ENCODE measurements at places on chromosomes 1 and 21.

- no peak for DNase-seq
These were observed 5.0 kb downstream of the NDUFS2 start for GRCh38 chr1:161207173-161207572.

- DNase-seq = no peak
These were observed 39.7 kb downstream of the CD34 start for GRCh38 chr1:207871117-207871649.

DNA sequence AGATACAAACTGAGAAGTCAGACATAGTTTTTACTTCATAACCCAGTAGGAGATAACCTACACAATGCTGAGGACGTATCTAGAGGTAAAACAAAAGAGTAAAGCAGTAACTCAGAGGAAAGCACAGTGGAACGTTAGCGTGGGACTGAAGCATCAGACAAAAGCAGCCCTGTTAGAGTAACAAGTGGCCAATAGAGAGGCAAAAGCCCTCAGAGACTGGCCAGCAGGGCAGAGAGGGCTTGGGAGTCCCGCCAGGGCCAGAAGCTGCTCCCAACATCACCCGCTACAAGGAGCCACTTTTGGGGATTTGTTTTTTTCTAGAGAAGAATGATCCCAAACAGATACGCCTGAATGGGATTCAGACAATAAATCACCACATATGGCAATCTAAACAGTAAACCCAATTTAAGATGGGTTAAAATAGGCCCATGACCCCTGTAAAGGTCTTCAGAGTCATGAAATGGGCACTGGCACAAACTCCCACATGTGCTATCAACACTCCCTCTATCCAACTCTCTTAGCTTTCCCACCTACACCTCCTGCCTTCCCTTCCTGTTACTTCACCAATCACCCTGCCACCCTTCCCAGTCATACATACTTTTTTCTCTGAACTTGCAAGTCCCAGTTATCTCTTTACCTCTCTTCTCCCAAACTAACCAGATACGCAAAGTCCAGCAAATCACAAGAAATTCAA, 17.2 kb downstream of the TADA1 start:
- DNase-seq = no peak

DNA sequence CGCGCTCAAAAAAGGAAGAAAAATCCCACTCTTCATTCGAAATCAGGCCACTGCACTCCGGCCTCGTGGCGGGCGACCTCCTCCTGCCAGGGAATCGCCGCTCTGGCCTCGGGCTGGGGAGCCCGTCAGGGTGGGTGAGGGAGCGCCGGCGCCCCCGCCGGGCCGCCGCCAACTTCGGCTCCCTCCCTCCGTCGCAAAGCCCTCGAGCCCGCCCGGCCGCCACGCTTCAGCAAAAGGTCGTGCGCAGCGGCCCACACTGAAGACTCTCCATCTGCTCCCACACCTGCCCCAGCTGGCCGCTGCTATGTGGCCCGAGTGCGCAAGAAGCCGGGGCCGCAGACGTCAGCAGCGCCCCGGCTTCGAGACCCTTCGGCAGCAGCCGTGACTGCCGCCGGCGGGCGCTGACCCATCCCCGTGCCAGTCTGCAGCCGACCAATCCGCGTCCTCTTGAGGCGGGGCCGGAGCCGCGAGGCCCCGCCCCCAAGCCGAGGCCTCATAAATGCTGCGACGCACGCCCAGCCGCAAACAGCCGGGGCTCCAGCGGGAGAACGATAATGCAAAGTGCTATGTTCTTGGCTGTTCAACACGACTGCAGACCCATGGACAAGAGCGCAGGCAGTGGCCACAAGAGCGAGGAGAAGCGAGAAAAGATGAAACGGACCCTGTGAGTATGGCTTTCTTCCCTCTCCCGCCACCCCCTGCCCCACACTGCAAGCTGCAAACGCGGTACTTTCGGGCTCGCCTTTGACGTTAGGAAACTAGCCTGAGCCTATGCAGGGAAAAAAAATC, at the start of gene RGS2:
Gene RGS2, plus strand, starts transcription at position 522 of the 789 bp plus-strand sequence. Its CDS starts 33 bp downstream, at position 555.
- no peak for DNase-seq

DNA sequence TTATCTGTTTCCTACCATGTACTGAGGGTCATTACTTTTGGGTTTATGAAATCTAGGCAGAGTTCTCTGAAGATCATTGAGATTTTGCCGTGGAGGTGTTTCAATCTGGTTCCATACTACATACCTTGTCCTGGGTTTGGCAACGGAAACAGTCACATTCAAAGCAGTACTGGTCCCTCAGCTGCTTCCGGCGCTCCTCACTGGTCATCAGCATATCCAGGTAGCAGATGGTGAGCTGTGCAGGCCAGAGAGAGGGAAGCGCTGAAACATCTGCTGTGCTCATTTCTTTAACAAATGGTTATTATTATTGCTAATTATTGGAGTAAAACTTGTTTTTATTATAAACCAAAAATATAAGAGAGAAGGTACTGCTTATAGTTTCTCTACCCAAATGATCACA, 591.7 kb downstream of the SMYD3 start:
- no peak for DNase-seq

DNA sequence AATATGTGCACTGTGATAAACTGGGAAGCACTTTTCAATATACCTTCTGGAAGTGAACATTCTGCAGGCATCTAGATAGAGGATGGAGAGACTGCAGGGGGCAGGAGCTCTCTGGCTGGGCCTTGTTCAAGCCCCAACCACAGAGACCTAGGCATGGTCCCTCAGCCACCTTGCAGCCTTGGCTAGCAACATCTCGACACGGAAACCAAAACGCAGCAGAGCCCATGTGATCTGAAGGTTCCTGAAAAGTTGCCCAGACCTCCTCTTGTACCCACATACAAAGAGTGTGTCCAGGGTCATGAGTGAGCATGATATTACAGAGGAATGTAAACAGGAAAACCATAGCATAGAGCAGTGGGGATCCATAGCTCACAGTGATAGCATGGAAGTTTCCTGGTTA, 33.1 kb upstream of the SAMD11 start:
- no peak for DNase-seq

DNA sequence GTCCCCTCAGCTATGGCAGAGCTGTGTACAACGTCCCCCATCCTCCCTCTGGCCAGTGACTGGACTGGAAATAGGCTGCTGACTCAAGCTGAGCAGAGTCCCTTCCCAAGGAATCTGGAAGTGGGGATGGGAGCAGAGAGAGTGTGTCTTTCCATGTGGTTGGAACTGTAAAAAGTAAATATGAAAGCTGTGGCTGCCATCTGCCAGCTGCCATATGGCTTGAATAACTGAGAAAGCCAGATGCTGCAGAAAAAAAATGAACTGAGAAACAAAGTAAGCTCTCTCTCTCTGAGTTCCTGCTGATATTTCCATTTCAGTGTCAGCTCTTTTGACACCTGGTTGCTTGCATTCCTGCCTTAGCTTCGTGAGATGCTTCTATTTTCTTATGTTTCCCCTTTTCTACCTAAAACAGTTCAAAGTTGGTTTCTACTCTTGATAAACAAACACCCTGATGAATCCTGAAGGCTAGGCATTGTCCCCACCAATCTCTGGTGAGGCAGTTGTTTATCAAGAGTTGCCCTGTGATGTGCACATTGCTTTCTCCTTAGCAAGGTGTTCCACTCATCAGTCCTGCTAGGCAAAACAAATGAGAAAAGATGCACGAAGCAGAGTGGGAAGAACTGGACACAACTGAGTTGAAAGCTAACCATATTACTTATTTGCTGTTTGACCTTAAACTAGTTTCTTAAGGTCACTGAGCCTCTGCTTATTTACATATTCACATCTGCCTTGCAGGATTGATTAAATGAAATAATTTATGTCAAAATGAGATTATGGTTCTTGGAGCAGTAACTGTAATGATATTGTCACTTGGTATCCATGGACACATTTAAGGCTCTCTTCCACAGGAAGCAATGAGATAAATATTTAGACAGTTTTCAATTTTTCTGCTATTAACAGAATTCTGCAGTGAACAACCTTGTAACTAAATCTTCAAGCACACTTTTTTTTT, 16.6 kb upstream of the DR1 start:
- DNase-seq = no peak

DNA sequence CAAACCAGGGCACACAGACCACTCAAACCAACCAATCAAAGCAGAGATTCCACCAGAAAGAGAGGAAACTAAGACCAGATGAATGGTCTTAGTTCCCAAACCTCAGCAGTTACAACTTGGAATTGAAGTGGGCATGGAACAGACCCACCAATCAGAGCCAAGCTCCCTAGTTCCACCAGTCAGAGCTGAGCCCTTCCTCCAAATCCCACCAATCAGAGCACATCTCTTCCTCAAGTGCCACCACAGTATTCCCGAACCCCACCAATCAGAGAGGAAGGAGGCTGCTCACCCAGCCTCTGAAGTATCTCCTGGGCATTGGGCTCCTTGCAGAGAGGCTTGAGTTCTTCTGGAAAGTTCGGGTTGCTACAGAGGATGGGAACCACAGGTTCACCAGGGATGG, 1.4 kb downstream of the GUCA2A start:
- DNase-seq = no peak

GRCh38 chr1:160666079-160666442, 19.2 kb upstream of the SLAMF1 start:
- no peak for DNase-seq

GRCh38 chr21:37319551-37319950, 47.0 kb upstream of the DYRK1A start:
- no peak for DNase-seq

DNA sequence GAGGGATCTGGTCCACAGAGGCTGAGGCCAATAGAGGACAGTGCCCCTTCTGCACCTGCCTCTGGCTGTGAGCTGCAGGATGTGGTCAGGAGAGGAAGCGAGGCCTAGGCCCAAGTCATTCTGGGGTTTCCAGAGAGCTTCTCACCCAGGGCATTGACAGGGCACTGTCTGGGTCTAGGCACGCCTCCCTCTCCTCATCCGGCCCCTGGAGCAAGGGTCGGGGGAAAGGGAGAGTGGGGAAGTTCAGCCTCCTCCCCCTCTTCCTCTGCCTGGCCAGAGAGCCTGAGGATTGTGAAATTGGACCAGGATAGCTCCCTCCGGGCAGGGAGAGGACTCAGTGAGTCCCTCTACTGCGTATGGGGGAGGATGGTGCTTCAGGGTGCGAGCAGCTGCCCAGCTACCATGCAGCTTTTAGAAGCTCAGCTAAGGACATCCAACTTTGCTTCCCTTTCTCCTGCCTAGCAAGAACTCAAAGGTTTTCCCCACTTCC, 6.3 kb upstream of the INAVA start:
- DNase-seq = no peak

GRCh38 chr1:17744666-17745478, 10.3 kb upstream of the ACTL8 start:
- no peak for DNase-seq

DNA sequence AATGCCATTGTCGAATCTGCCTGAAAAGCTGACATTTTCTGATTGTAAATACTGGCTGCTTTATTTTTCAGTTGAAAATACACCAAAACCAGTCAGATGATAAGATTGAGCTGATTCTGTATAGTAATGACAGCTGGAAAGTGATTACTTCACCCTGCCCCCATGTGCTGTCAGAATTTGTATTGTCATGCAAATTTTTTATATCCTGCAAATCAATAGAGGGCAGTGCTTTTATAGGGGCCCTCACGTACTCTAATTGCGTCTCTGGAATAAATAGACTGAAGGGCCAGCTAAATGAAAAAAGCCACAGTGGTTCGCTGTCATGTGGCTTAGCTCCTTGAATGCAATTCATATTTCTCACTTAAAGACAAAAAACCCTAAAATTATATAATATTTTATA, 208.6 kb downstream of the LHX8 start:
- DNase-seq = no peak

- DNase-seq = no peak
These were observed 29.2 kb downstream of the VASH2 start for GRCh38 chr1:212979340-212980122.
